ENCODE measurements at places on chromosomes 5 and 9.

DNA sequence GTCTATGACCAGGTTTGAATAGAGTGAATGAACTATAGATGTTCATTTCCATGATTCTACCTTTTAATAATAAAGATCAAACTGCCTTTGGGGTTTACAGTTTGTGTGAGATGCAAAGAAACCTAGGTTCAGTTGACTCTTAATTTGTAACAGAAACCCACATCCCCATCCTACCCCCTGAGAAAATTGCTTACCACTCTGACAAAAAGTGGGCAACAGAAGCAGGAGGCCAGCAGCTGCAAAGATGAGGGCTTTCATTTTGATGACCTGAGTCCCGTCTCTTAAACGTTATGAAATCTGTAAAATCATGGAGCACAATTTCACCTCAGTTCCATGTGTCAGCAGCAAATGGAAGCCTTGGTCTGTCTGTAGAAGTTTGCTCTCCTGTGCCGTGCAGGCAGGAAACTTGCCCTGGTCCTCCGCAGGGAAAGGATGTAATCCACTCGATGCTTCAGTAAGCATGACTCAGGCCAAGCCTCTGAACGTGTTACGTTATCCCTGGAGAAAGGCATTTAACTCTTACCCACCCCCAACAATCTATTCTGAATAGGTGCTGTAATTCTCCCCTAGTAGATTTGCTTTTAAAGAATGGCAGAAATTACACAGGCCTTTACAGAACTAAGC lies at the start of gene F2RL2:
Gene F2RL2, minus strand, starts transcription at position 431 of the 624 bp plus-strand sequence. Its CDS starts 173 bp downstream, at position 258.
- no peak for DNase-seq

DNA sequence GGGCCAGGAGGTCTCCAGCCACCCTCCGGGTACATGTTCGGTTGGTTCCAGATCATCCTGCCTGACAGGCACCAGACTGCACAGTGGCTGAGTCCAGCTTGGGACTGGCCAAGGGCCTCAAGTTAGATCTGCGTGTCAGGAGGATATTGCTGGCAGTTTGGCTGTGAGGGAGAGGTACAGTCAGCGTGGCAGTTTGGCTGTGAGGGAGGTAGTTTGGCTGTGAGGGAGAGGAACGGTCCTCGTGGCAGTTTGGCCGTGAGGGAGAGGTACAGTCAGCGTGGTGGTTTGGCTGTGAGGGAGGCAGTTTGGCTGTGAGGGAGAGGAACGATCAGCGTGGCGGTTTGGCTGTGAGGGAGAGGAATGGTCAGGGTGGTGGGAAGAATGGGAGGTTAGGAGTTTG lies 39.0 kb downstream of the CACNA1B start:
- no peak for DNase-seq

DNA sequence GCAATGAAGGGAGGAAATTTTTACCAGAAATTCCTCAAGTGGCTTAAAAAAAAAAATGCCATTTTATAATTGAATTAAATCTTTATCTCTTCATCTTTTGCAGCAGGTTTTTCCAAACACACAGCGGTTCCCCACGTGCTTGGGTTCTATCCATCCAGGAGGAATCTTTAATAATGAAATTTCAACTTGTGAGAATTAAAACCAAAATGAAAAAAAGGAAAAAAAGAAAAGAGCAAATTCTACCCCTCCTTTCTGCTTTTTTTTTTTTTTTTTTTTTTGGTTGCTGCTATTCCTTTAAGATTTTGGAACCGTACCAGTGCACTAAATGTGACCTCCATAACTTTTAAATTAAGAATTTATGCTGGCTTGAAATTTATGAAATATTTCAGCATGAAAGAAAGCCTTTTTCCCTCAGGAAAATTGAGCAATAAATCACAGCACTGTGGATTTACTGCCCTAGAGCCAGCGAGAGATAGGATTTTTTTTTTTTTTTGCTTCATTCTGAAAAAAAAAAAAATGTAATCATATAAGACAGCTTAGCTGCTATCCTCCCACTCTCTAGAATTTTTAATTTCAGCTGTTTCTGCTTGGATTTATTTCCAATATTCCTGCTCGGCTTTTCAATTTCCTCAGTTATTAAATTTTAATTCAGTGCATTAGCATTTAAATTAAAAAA lies 88.5 kb downstream of the ZNF618 start:
- DNase-seq, result no peak

DNA sequence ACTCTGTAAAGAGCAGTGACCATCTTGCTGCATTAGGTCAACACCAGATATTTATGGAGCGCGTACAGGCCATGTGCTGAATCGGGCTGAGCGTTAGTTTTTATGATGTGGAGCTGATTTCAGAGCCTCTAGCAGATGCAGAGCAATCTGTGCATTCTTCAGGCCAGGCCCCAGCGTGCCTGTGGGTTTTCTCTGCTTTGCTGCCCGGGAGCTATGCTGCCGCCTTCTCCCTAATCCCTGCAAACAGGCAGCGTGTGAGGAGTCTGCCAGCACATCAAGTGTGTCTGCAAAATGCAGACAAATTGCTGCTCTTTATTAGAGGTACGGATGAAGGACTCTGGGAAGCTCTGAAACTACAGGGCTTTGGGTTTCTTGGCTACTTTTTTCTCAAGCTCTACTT lies 170.0 kb downstream of the NTRK2 start:
- no peak for DNase-seq

- no peak for DNase-seq
Measured at GRCh38 chr5:115433918-115434317, 110.7 kb downstream of the FEM1C start.

GRCh38 chr5:167814040-167814439 lies 477.4 kb upstream of the WWC1 start:
- DNase-seq, result no peak

GRCh38 chr9:106846857-106847256 lies 16.1 kb upstream of the ZNF462 start:
- no peak for DNase-seq

DNA sequence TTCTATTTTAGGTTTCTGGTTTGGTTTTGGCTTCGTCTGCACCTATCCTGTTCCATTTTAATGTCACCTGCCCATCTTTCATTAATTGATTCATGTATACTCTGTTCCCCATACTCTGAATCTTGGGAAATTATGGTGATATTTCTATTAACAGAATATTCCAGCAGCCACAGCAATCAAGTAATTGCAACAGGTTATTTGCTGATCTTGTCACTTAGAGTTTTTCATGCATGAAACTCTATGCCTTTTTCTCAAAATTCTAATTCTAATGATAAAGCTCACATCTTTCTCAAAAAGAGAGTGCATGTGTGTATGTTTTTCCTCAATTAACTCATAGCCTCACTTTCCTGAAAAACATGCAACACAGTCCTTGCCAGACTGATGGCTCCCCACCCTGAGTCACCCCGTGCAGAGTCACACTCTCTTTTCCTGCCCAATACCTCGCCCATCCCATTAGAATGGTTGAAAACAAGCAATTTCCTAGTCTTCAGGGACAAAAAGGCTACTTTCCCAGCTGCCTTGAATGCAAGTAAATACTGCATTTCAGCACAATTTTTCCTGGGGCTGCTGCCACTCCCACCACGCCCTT lies 15.6 kb downstream of the GFRA3 start:
- no peak for DNase-seq

DNA sequence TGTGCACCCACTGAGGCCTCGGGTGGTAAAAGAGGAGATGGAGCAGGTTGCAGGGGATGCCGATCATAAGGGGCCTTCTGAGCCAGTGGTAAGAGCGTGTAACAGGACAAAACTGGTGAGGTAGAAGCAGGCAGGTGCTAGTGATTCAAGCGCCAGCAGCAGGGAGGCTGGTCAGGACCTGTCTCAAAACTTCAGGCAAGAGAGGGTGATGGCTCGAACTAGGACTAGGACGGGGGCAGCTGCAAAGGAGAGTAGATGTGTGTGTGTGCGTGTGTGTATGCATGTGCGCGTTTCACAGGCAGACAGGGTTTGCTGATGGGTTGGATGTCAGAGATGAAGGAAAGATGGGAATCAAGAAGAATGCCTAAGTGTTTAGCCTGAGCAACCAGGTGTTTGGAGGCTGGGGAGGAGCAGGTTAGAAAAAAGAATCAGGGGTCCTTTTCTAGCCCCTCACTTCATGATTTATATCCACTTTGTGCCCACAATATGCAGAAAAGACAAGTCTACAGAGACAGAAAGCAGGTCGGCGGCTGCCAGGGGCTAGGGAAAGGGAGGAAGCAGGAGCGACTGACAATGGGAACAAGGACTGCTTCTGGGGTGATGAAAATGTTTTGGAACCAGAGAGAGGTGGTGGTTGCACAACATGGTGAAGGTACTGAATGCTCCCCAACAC lies 15.2 kb downstream of the HRH2 start:
- DNase-seq, result no peak

DNA sequence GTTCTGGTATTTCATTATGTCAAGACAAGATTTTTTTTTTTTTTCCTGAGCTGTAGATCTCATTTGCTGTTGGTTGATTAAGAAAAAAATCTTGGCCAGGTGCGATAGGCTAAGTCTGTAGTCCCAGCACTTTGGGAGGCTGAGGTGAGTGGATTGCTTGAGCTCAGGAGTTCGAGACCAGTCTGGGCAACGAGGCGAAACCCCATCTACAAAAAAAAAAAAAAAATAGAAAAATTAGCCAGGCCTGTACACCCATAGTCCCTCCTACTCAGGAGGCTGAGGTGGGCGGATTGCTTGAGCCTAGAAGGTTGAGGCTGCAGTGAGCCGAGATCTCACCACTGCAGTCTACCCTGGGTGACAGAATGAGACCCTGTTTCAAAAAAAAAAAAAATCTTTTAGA lies 12.2 kb downstream of the CDC42SE2 start:
- no peak for DNase-seq

DNA sequence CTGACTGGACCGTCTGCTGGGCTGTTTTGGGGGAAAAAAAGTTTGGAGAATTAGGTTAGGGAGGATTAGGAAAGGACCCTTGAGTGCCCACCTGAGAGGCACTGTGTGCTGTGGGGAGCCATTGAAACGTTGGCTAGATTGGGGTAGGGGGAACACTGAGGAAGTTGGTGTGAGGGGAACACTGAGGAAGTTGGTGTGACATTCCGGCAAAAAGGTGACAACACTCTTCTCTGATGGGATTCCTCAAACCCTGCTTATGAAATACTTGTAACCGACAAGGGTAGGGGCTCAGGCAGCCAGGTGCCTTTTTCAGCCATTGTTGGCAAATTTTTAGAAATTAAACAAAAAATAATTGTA lies 1.0 kb downstream of the CYSTM1 start:
- no peak for DNase-seq

DNA sequence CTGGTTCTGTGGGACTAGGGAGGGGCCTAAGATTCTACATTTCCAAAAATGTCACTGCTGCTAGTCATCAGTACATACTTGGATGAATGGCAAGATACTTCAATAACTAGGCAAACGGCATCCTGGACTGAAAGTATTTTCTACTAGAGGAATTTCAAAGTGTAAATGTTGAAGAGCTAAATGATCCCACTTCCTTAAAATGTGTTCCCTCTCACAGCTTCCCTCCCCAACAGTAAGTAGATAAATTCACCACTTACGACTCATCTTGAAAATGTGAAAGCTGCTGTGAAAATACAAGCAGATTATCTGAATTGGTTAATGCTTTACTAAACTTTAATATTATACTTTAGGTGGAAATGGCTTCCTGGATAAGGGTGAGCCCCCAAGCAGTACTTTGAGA lies 1571.5 kb upstream of the WWC1 start:
- no peak for DNase-seq

GRCh38 chr9:93552923-93553322 lies 23.5 kb upstream of the PHF2 start:
- DNase-seq, result no peak

DNA sequence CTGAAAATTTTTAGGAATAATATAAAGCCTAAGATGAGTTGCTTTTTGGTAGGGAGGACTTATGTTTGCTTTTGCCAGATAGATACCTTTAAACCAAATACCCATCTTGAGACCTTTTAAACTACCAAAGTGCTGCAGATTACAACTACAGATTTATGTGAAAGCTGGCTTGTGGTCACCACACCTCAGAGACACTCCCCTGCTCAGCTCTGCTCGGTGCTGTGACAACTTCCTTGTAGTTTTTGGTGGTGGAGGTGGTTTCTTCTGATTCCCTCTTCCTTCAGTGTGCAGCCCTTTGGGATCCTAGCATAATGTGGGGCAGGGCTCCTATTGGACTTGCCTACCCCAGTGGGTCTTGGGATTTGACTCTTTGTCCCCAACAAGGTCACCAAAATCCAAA lies 29.2 kb downstream of the GARNL3 start:
- no peak for DNase-seq

DNA sequence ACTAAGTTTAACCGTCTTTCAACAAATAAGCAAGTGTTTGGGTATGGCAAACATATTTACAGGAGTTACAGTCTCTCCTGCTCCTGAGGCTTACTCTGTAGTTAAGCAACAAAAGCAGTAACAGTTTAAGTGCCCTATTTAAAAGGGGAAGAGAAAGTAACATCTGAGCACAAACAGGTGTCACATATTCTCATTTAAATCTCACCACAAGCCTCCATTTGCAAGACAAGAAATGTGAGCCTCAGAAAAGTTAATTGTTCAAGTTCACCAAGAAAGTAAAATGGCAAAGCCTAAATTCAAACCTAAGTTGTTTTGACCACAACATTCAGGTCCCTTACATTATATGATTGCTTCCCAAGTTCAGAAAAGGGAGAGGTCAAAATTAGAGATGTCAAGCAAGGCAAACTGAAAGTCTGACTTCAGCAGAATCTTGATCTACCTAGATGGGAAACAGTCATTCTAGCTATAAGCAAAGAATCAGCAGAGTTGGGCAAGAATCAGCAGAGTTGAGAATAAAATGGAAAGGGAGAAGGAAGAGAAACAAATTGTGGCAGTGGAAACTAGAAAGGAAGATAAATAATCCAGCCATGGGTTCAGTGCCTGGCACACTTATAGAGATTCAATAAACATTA lies 93.4 kb downstream of the STRBP start:
- DNase-seq, result no peak

GRCh38 chr9:72352911-72353388 lies 12.1 kb downstream of the ZFAND5 start:
- DNase-seq, result no peak

GRCh38 chr5:42557689-42558088 lies 134.4 kb downstream of the GHR start:
- no peak for DNase-seq

DNA sequence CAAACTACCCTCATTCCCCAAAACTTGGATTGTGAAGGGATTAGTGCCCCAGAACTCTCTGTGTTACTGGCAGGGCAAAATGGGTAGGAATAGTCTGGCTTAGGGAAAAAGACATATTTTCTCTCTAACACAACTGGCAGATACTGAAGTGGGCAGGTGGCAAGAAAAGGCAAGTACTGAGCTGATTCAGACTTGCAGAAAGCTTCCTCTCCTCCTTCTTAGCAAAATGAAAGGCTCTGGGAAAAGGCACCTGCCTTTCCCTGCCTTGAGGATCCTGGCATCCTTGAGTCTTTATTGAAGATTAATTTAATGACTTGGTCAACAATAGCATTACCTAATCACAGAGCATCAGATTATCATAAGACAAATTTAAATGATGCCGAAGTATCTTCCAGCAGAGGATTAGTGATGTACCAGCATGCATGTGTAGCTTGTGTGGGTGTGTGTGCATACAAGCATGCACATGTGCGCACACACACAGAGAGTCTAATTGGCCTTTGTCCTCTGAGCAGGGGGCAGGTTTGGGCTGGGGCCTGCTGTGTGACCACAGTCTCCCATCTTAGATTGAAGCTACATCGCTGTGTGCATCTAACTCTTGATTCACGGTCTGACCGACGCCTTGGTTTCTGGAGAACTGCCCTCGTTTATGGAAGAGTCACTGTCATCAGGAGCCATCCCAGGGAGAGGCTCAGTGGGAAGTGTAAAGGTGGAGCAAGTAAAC lies 294.8 kb downstream of the AOPEP start:
- DNase-seq, result no peak

Data from NCI-H1092 treated with DMSO at 0.1 percent for 48 hours (cell line).